Hematopoietic multipotent progenitor cell (in vitro differentiated cells): ENCODE measurements at places on chromosomes 3 and 15.

DNA sequence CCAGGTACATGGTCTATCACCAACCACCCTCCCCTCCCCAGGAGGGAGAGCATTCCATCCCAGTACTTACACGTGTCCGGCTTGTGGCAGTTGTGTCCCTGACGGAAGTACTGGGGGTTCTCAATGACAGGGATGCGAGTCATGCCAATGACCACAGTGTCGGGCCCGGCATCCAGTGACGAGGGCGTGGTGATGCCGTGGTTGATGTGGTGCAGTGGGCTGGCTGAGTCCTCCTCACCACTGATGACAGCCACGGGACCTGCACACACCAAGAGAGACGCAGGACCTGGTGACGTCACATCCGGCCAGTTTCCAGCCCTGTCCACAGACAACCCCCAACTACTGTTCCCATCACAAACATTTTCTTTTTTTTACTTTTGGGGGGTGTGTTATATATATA, 223.8 kb downstream of the NTRK3 start:
- no peak for DNase-seq

- no peak for DNase-seq
These were observed 482.6 kb upstream of the ZNF717 start for GRCh38 chr3:76267851-76268380.

DNA sequence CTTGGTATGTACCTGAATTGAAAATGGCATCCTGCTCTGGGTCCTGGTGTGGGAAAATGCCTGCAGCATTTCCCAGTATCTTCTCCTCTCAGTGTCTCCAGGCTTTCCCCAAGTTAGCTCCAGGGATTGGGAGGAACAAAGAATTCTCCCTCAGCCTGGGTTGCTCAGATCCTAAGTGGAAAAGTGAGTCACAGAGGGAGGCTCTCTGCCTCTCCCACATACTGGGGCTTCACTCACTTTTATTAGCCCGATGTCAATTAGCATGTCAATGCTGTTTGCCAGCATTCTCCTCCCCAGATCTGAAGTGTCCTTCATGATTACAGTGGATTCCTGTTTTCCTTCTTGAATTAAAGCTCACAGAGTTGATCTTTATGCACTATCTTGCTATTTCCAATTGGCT, 655.0 kb downstream of the EPHA3 start:
- DNase-seq = no peak

GRCh38 chr3:192835818-192836815, 81.5 kb downstream of the MB21D2 start:
- DNase-seq = no peak

- no peak for DNase-seq
These were observed 28.0 kb downstream of the FAM3D start for GRCh38 chr3:58638591-58638990.

GRCh38 chr15:66025015-66025452, 155.7 kb downstream of the RAB11A start:
- DNase-seq = no peak

DNA sequence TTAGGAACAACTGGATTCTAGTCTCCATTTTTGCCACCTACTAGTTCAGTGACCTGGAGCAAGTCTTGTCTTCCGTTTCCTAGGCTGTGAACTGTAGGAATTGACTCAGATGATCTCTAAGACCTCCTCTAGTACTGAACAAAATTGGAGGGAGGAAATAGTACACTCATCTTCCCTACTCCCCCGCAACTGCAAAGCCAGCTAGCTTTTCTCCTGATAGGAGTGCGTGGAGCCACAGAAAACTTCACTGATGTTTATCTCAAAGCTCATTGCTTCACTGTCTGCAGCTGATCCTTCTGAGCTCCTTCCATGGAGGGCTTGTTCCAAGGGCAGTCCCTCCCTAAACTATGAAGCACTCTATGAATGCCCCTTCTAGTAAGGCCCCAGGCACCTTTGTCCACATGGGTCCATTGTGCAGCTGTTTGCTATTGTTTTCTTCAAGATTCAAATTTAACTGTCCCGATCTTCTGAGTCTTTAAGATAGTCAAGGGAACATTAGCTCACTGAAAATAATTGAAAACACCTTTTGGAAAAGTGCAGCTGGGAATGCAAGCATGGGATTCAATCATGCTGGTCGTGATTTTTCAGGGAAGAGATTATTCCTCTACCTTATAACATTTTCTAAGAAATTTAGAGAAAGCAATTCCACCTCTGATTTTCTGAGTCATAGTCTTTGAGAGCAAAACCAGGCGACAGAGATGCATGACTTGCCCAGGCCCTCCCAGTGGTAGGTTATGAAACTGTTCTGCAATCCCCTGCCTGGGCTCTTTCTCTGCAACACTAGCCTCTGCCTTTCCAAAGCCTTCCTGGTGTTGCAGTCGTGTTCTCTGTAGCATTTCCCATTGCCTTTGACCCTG, 24.3 kb downstream of the FILIP1L start:
- no peak for DNase-seq

- DNase-seq = no peak
These were observed 169.3 kb upstream of the TPM1 start for GRCh38 chr15:62873203-62873602.

DNA sequence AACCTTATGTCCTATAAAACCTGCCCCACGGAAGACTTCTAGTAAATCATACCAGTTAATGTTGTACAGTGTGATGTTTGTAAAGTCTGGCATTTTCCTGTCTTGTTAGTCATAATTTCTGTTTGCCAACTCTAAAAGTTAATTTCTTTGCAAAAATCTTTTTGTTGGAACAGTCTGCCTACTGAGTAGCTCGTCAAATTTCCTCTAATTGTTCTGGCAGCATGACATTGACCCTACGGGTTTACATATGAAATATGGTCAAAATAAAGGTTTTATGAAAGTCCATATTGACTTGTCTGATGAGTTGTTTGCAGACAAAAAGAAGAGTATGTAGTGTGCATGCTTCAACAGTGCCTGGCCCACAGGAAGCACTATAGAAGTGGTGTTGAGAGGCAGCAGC, 79.8 kb upstream of the SOX2 start:
- DNase-seq = no peak

GRCh38 chr3:124601190-124601589, 129.1 kb upstream of the UMPS start:
- no peak for DNase-seq

DNA sequence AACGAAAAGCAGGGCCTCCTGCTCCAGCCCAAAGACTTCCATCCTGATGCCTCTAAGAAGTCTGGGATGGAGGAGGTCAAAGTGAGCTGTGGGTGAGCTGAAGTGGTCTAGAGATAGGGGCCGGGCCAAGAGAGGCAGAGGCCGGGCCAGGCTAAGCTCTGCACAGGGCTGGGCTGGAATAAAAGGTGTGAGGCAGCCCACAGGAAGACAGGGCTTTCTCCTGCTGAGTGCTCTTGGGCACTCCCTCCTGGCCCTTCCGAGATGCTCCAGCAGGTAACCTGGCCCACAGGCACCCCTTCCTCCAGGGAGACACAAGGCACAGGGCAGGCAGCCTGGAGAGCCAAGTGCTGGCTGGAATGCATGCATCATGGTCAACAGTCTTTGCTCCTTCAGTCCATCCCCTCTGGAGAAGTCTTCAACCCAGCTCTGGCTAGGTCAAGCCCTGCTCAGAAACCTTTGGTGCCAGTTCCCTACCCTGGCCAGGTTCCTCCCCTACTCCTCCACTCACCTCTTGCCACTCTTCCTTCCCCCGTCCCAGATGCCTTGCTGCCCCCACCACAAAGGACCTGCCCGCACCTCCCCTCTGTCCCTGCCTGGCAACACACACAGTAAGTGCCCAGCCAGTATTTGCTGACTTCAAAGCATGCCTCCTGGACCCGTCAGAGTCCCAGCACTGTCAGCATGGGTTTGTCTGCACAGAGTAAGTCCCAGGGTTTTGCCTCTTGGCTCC, 93.6 kb downstream of the SEC22A start:
- no peak for DNase-seq

DNA sequence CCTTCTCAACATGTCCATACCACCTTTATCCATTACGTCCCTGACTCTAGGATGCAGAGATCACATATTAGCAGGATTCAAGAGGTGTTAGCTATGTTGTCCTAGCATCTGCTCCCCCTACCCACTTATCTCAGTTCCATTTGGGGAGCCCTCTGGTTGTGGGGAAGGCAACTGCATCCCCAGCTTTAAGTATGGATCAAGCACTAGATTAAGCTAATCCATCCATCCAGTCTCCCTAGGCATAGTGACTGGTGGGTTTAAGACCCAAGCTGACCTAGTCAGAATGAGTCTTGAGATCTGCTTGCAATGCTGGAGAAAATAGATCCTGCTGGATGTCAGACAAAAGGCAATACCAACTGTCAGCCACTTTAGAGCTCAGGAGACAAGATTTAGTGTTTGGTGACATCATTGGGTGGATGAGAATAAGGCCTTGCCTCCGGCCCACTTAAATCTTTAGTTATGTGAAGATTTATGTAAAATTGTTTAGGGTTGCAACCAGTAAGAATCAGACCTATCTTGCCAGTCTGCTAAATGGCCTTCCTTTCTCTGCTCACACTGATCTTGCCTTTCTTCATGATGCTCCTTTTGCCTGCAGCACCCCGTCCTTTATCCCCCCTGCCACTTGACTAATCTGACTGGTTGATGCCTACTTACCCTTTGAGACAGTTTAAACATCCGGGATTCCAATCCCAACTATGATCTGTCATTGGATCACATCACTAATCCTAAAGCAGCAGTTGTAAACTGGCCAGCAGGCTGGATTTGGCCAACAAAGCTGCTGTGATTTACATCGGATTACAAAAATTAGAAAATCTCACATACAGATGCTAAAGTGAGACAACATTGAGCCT, 2.1 kb upstream of the ISY1 start:
- DNase-seq = no peak

- DNase-seq = no peak
These were observed 248.3 kb downstream of the LPP start for GRCh38 chr3:188402229-188402628.

GRCh38 chr15:81184188-81184587, 12.5 kb upstream of the IL16 start:
- DNase-seq = no peak

- DNase-seq = peak; percentile 18
These were observed 78.3 kb upstream of the CDIN1 start for GRCh38 chr15:36501063-36501678.

DNA sequence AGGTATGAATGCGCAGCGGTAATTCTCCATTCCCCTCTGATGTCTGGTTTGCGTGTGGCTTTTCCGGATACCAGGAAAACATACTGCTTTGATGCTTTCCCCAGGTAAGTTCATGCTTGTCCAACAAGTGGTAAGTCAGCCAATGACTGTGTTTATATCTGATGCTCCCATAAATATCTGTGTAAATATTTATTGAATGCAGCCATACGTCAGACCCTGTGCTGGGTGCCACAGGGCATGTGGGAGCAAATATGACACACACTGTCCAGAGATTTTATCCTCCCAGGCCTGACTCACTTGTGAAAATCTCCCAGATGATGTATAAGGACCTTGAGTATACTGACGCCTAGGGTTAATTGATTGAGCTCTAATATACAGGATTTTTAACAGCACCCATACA, 29.6 kb upstream of the CEMIP start:
- DNase-seq = no peak

GRCh38 chr3:86954226-86954625, 36.7 kb downstream of the VGLL3 start:
- no peak for DNase-seq

DNA sequence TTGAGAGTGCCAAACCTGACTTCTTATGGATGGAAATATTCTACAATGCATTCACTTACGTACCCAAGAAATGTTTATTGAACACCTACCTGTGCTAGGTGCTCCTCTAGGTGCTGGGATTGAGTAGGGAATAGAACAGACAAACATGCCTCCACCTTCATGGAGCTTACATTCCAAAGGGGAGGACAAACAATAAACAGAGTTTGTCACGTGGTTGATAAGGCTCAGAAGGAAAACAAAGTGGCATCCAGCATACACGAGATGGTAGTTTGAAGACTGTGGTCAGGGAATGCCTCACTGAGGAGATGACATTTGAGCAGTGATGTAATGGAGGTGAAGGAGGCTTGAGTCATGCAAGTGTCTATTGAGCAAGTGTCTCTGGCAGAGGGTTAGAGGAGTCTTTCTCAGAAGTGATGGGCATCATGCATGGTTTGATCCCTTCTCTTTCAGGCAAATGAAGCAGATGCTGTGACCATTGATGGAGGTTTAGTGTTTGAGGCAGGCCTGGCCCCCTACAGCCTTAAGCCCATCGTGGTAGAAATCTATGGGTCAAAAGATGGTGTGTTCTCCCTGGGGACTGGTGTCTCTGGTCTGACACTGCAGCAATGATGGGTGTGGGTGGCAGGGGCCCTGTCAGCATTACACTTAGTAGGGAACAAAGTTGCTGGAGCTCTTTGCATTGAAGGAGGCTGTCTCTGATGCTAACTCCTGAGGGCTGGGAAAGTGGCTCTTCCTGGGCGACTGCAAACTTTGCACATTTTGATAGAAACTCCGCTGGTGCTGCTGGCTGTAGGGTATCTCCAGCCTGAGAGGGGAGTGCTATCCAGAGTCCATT, 29.7 kb upstream of the TOPBP1 start:
- DNase-seq = no peak

DNA sequence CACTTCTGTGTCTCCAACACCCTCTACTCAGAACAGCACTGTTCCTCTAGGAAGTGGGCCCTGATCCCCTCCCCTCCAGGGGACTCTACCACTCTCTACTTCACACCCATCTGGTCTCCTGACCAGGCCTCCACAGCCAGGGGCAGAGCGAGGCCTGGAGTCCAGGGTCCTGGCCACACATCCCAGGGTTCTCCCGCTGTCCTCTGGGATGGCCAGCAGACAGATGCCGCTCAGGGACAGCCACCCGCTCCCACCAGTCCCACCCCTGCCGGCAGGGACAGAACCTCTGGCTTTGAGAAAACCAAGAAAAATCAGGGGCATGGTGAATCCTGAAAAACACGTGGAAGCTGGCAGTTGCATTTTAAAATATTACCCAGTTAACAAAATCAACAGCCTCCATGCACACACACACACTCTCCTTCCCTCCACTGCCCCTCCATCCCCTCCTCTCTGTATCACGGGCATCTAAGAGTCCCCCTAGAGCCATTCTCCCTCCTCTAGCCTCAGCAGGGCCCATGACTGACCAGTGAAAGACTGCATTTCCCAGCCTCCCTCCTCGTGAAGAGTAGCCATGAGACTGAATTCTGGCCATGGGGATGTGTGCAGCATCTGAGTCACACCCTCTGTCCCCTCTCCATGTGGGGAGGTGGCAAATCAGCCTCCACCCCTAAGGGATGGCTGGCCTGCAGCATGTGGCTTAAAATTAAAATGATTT, 32.1 kb upstream of the IQSEC1 start:
- no peak for DNase-seq
